SJSA1 (cell line): ENCODE measurements at places on chromosomes 13 and 19.
A peak's percentile ranks its signal among the peaks of the same experiment; 100 is the strongest.

DNA sequence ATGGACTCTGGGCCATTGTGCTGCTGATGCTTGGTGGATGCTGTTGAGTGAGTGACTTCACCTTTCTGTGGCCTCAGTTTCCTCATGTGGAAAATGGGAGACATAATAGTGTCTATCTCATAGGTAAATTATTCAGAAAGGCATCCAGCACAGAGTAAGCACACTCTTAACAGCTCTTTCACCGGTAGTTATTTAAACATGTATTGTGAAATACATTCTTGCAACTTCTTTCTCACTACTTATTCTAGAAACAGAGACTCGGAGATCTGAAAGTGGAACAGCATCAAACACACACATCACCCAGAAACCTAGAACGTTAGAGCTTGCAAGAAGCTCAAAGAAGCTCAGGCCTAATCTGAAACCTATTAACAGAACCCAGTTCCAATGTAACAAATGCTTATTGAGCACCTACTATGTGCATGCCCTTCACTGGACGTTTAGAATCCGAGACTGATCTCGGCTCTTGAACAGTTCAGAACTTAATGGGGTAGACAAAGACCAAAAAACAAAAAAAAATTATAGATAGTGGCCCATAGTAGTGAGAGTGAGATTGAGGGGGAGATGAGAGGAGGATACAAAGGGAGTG, 4.1 kb downstream of the ZSWIM9 start:
- H3K27me3 ChIP-seq, result no peaks in the 10 kb centered on the region
- peaks cover 20% of the 10 kb centered on the region for H3K36me3 ChIP-seq
- H3K27ac ChIP-seq, result no peak overlapping the region
- H3K4me1 ChIP-seq, result peaks cover 6% of the 10 kb centered on the region
- DNase-seq, result no peak
- no peak overlapping the region for H3K4me3 ChIP-seq

GRCh38 chr13:111211789-111212516, 96.8 kb downstream of the ARHGEF7 start:
- H3K36me3 ChIP-seq, result peaks cover 49% of the 10 kb centered on the region
- peak overlapping the region; percentile 73 for H3K27ac ChIP-seq
- H3K4me3 ChIP-seq, result no peak overlapping the region
- H3K4me1 ChIP-seq, result peaks cover 42% of the 10 kb centered on the region

- no peak overlapping the region for H3K27ac ChIP-seq
- no peaks in the 10 kb centered on the region for H3K27me3 ChIP-seq
- no peaks in the 10 kb centered on the region for H3K4me1 ChIP-seq
- H3K36me3 ChIP-seq, result peaks cover 92% of the 10 kb centered on the region
- DNase-seq, result no peak
Observed at GRCh38 chr13:114261328-114261965, 20.0 kb upstream of the UPF3A start.

GRCh38 chr13:51361106-51361505, 21.6 kb downstream of the SERPINE3 start:
- no peak for DNase-seq
- no peaks in the 10 kb centered on the region for H3K27me3 ChIP-seq
- peaks cover 6% of the 10 kb centered on the region for H3K4me1 ChIP-seq
- H3K36me3 ChIP-seq, result peaks cover 16% of the 10 kb centered on the region
- H3K4me3 ChIP-seq, result no peak overlapping the region

DNA sequence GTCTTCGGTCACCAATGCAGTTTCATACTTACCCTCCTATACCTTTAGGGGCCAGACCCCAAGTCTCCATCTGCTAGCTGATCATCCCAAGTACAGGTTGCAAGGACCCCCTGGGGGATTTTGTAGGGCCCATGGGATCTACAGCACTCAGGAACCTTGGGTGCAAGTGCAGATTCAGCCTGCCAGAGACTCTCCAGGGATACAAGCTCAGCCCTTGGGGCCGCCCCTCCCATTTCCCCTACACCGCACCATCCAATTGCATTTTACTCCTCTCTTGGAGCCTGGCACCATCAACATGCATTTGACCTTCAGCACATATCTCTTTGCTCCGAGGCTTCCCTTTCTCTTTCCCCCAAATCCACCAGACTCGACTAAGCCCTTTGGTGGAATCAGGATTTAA, 154.7 kb upstream of the ZNF536 start:
- no peaks in the 10 kb centered on the region for H3K27me3 ChIP-seq
- H3K4me3 ChIP-seq, result no peak overlapping the region
- no peak for DNase-seq
- H3K27ac ChIP-seq, result no peak overlapping the region
- H3K4me1 ChIP-seq, result no peaks in the 10 kb centered on the region
- no peaks in the 10 kb centered on the region for H3K36me3 ChIP-seq

DNA sequence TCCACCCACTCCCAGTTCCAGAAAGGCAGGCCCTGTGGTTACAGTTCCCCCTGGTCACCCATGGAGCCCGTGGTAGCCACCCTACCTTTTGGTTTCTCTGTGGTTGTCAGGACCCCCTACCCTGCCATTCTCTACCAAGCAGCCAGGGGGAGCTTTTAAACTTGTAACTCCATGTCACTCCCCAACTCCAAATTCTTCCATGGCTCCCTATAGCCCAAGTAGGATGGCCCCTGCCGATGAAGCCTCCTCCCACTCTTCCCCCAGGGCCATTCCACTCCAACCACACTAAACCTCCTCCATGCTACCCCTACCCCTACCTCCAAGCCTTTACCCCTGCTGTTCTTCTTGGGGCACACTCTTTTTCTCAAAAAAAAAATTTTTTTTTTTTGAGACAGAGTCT, 2.2 kb downstream of the S1PR2 start:
- H3K4me1 ChIP-seq, result peaks cover 22% of the 10 kb centered on the region
- no peak overlapping the region for H3K4me3 ChIP-seq
- DNase-seq, result no peak
- H3K27ac ChIP-seq, result no peak overlapping the region

DNA sequence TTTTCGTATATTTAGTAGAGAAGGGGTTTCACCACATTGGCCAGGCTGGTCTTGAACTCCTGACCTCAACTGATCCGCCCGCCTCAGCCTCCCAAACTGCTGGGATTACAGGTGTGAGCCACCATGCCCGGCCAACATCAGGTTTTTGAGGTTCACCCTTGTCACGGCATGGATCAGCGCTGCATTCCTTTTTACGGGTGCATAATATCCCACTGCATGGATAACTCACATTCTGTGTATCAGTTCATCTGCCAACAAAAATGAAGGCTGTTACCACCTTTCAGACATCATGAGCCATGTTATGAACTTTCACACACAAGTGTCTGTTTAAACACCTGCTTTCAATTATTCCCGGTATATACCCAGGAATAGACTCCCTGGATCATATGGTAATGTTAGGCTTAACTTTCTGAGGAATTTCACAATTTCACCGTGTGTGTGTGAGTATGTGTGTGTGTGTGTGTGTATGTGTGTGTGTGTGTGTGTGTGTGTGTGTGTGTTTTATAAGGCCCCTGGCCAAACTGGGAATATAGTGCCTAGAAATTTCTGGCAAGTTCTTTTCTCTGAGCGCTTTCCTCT, 52.2 kb downstream of the AP1M1 start:
- H3K4me3 ChIP-seq, result no peak overlapping the region
- no peaks in the 10 kb centered on the region for H3K36me3 ChIP-seq
- no peak overlapping the region for H3K27ac ChIP-seq
- no peaks in the 10 kb centered on the region for H3K4me1 ChIP-seq

DNA sequence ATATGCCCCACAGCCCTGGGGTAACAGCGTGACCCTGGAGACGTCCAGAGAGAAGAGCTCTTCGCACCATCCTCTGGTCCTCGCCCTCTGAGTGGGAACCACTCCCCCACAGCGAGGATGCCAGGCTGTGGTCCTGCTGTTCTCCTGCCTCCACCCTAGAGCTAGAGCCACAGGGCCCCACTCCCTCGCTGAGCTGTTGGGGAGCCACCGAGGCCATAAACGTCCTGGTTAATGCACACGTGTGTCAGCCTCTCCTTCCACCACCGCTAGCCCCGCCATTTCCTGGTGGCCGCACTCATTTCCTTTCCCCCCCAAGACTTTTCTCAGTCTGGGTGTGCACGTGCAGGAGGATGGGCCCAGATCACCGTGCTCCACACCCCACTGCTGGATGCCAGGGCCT, 11.5 kb downstream of the CEACAM16 start:
- no peak for DNase-seq
- H3K4me1 ChIP-seq, result no peaks in the 10 kb centered on the region
- no peaks in the 10 kb centered on the region for H3K27me3 ChIP-seq
- H3K27ac ChIP-seq, result no peak overlapping the region
- H3K36me3 ChIP-seq, result no peaks in the 10 kb centered on the region
- no peak overlapping the region for H3K4me3 ChIP-seq

GRCh38 chr19:36215276-36216123, 594 bp downstream of the ZNF146 start:
- H3K27me3 ChIP-seq, result no peaks in the 10 kb centered on the region
- peak overlapping the region; percentile 58 for H3K4me3 ChIP-seq
- peaks cover 23% of the 10 kb centered on the region for H3K36me3 ChIP-seq
- peaks cover 9% of the 10 kb centered on the region for H3K4me1 ChIP-seq

GRCh38 chr19:11880598-11880997, 7.0 kb upstream of the ZNF69 start:
- no peak overlapping the region for H3K4me3 ChIP-seq
- no peaks in the 10 kb centered on the region for H3K36me3 ChIP-seq
- no peak for DNase-seq
- H3K4me1 ChIP-seq, result no peaks in the 10 kb centered on the region
- H3K27me3 ChIP-seq, result no peaks in the 10 kb centered on the region

DNA sequence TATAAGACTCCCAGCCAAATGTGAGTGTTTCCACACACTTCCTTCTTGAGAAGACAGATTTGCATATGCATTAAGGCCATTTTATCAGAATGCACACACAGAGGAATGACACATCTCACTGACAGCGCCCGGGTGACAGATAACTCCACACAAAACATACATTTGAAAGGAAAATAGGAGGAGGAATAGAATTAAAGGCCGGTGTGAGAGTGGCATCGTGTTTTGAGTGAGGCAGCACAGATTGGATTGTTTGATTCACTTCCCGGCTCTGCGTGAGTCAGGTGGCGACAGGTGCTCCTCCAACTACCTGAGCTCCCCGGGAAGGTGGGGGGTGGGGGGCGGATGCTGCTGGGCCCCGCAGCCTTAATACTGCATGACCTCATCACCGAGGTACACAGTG, 429.0 kb downstream of the TSHZ3 start:
- no peaks in the 10 kb centered on the region; the same call in 1 of the 2 replicates for H3K27me3 ChIP-seq
- no peak overlapping the region for H3K27ac ChIP-seq
- no peak overlapping the region for H3K4me3 ChIP-seq
- no peaks in the 10 kb centered on the region for H3K4me1 ChIP-seq
- no peak for DNase-seq

DNA sequence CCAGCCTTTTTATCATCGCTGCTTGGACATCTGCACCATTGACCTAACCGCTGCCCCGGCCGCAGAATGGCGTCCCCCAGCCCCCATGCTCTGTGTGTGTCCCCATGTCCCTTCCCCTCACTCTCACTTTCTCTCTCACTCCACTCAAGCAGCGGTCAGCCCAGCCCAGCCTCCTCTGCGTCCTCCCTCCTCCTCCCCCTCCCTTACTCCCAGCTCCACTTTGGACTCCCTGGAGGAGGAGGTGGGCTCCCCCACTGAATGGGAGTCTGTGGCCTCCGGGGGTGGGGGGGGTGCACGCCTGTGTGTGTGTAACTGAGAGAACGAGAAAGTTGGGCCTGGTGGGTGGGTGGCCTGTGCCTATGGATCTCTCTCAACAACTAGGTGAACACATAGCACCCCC, 2.2 kb downstream of the MAP2K7 start:
- no peak overlapping the region for H3K4me3 ChIP-seq
- no peaks in the 10 kb centered on the region for H3K27me3 ChIP-seq
- H3K36me3 ChIP-seq, result peaks cover 40% of the 10 kb centered on the region
- no peak overlapping the region for H3K27ac ChIP-seq

DNA sequence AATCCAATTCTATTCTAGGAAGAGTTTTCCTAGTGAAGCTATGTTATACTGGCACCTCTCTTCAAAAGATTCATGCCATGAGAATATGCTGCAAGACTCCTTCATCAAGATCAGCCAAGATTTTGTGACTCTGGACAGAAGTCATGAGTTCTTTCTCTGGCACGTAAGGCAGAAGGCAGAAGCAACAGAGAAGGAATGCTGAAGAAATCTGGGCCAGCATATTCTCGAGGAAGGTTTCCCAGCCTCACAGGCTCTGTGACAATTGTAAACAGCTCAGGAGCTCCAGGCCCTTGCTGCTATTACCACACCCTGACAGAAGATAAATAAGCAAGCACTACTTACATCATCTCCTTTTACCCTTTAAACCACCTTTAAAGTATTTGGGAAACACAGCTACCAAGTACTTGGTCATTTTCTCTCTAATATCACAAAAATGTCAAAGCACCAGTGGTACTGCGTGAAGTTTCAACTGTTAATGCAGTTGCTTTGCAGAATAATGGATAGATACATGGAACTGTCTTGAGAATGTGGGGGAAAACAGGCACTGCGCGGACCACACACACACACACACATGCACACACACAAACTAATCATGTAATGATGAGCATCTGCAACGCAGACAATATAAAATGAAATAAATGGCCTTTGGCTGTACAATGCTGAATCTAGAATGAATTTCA, 55.4 kb downstream of the INTS6 start:
- no peak overlapping the region; the same call in 1 of the 2 replicates for H3K27ac ChIP-seq
- H3K36me3 ChIP-seq, result peaks cover 3% of the 10 kb centered on the region; the same call in 1 of the 2 replicates
- H3K27me3 ChIP-seq, result no peaks in the 10 kb centered on the region

DNA sequence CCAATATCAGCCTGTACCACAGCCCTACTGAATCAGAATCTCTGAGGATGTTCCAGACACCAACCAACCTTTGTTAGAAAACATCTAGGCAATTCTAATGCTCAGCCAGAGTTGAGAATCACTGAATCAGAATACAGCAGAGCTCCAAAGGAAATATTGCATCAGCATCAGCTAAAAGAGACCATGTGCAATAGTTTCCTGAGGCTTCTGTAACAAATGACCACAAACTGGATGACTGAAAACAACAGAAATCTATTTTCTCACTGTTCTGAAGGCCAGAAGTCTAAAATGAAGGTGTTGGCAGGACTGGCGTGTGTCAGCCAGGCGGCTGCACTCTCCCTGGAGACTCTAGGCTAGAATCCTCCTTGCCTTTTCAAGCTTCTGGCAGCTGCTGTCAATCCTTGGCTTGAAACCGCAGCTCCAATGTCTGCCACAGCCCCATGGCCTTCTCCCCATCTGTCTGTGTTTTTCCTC, 1.2 kb upstream of the DCT start:
- no peaks in the 10 kb centered on the region for H3K4me1 ChIP-seq
- DNase-seq, result no peak
- no peaks in the 10 kb centered on the region for H3K36me3 ChIP-seq
- no peak overlapping the region for H3K4me3 ChIP-seq
- H3K27me3 ChIP-seq, result no peaks in the 10 kb centered on the region
- H3K27ac ChIP-seq, result no peak overlapping the region
